ENCODE measurements at places on chromosomes 5 and 9.

GRCh38 chr9:122338994-122339393 lies 31.8 kb upstream of the PTGS1 start:
- no peak for DNase-seq

GRCh38 chr5:6049662-6050061 lies 328.7 kb downstream of the MED10 start:
- DNase-seq = no peak

DNA sequence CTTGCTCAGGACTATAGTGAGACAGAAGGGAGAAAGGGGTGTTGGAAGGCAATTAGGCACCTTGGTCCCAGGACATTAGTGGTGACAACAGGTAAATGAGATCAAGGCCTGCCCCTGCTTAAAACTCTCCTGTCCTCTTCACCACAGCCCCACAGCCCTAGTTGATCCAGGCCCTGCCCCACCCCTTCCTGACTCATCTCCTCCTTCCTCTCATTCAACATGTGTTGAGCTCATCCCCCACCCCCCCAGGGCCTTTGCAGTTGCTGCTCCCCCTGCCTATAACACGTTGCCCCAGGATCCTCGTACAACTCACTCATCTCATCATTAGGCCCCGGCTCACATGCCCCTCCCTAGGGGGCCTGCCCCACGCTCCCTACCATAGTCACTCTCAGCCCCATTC lies 66.8 kb downstream of the TSPAN17 start:
- DNase-seq = no peak

- no peak for DNase-seq
Observed at GRCh38 chr9:131639769-131640437, 94.6 kb downstream of the PRRT1B start.

DNA sequence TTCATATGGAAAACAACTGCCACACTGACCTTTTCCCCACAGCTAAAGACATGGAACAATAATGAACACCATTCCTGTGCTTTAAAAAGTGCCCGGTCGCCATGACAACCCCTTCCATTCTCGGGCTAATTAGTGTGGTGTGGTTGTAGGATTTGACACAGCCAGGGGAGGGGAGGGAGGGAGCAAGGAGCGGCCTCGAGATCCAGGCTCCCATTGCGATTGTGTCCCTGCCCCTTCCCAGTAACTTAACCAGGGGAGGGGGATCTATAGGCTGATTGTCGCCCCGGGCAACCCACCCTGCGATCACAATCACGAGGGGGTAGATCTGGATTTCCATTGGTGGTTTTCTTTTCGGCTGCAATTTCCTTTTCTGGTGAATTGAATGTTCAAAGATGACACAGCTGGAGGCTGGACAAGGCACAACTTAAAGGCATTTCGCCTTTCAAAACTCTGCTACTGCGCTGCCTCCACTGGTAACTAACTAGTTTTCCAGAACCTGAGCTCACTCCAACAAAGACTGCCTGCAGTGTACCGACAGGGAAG lies 96.7 kb upstream of the RETREG1 start:
- DNase-seq = no peak

GRCh38 chr5:172102218-172102870 lies 85.7 kb downstream of the STK10 start:
- DNase-seq = no peak

GRCh38 chr9:114690308-114690707 lies 8.3 kb upstream of the TEX48 start:
- DNase-seq = no peak

Measured in SK-MEL-5 (cell line).